Diencephalon (tissue), 1 donor: ENCODE measurements at places on chromosomes 2 and 18. TPM values are rescaled to one million over a fixed set of nuclear protein-coding genes. Genes with fewer than 3 reads are reported as not detected.

The IHH gene
- 0.69 TPM for total RNA-seq

The GPR35 gene
- total RNA-seq, result 0.46 TPM

The PDE1A gene
- 34.4 TPM for total RNA-seq

The LINC00305 gene
- total RNA-seq, result not detected

The EPAS1 gene
- 13.4 TPM for total RNA-seq

The DHRS9 gene
- total RNA-seq, result 1.6 TPM

The FBXO36 gene
- 12.7 TPM for total RNA-seq

The SPATA3 gene
- not detected for total RNA-seq

The MC4R gene
- total RNA-seq, result 14.8 TPM

The OTOF gene
- 4.6 TPM for total RNA-seq

The SCLY gene
- 11.1 TPM for total RNA-seq

The TXNL1 gene
- 63.4 TPM for total RNA-seq

The SNORC gene
- 4.6 TPM for total RNA-seq

The KIF5C gene
- total RNA-seq, result 421 TPM

The IL1RL1 gene
- total RNA-seq, result 0.69 TPM
